Left cardiac atrium (tissue), 4 donors: ENCODE measurements at places on chromosomes 4 and X.
A peak's percentile ranks its signal among the peaks of the same experiment; 100 is the strongest.

DNA sequence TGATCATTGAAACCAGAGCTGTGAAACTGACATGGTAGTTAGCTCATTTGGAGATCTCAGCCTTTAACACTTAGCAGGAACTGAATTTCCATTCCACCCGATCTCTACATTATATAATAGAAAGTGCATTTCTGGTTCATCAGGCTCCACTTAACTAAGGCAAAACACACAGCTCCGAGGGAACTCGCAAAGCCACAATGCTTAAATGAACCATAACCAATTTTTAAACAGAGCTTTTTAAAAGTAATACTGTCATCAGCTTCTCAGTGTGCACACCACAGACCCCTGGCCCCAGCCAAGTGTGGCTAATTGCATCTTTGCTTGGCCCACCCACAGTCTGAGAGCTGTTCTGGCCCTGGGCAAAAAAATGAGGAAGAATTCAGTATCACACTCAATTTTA, 66.1 kb downstream of the DCHS2 start:
- no peak for DNase-seq

DNA sequence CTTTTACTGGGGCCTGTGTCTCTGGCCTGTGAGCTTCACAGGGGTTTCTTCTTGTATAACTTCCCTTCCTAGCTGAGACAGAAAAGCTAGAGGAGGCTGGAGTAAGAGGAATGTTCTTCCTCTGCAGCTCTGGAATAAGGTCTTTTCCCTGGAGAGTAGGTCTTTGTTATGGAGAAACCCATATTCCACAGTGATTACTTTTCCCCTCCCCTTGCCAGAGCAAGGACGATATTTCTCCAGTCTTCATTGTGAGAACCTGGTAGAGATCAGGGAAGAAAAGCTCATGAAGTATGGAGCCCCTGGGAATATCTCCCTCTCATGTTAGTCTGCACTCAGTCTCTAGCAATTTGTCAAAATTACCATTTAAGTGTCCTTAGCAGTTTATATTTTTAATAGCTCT, 18.7 kb upstream of the GLRB start:
- DNase-seq, result no peak

- no peak for DNase-seq
These were observed 160.2 kb upstream of the KLF3 start for GRCh38 chr4:38503689-38504395.

DNA sequence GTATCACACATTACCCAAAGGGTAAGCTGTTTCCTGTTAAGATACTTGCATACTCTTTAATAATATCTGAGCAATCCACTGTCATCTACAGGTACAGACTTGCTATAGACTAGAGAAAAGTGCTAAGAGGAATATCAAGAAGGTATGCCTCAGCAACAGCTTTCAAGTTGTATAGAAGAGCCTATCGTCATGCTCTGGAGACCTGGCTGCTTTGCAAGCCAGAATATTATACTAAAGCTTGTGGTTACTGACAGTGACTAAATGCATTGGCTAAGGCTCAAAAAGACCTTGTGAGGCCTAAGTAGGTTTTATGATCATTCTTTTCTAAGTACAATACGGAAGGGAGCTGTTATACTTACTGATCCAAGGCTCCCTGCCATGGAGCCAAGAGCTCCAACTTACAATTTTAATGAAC, 11.3 kb downstream of the LAMP2 start:
- no peak for DNase-seq

GRCh38 chrX:39766085-39766726, 331.6 kb downstream of the BCOR start:
- DNase-seq, result no peak

DNA sequence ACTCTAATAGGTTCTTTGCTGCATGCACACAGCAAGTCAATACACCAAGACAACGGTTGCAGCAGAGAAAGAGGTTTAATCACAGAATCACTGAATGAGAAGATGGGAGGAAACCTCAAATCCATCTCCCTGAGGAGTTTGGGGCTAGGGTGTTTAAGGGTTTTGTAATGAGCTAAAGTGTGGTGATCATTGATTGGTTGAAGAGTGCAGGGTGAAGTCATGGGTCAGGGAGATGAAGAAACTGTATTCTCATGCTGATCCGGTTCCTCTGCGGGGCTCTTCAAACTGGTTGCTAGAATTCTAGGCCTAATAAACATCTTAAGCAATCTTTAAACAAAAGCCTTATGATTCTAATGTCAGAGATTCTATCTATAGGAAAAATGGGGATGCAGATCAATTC, 432.5 kb upstream of the FAM47C start:
- DNase-seq, result no peak

DNA sequence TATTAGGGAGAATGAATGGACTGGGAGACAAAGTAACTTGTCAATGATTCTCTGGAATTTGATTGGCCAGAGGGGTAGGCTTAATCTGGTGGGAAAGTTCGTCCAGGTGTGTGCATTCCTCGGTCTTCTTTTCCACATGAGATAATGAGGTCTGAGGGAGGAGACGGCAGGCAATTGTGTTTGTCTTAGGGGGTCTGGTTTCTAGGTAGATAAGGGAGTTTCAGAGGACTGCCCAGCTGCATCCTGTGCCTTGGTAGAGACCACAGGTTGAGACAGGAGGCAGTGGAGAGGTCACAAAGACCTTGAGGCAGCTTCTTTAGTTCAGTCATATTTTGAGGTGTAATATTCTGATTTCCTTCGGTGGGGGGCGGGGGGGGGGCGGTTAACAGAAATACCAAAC, 4.3 kb downstream of the MGST2 start:
- no peak for DNase-seq

- DNase-seq, result no peak
These were observed 12.6 kb downstream of the P2RY10 start for GRCh38 chrX:78957768-78958130.

DNA sequence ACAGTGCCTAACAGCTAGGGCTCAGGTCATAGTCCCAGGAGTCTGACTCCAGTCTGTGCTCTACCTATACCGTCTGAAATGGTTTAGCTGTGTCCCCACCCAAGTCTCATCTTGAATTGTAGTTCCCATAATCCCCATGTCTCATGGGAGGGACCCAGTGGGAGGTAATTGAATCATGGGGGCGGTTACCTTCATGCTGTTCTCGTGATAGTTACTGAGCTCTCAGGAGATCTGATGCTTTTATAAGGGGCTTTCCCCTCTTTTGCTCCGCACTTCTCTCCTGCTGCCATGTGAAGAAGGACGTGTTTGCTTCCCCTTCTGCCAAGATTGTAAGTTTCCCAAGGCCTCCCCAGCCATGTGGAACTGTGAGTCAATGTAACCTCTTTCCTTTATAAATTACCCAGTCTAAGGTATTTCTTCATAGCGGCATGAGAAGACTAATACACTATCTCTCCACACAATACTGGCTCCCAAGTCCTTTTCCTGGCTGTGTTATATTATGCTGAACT, 110.8 kb downstream of the AFAP1 start:
- no peak for DNase-seq

GRCh38 chrX:2360731-2361130, 140.0 kb downstream of the DHRSX start:
- no peak for DNase-seq

DNA sequence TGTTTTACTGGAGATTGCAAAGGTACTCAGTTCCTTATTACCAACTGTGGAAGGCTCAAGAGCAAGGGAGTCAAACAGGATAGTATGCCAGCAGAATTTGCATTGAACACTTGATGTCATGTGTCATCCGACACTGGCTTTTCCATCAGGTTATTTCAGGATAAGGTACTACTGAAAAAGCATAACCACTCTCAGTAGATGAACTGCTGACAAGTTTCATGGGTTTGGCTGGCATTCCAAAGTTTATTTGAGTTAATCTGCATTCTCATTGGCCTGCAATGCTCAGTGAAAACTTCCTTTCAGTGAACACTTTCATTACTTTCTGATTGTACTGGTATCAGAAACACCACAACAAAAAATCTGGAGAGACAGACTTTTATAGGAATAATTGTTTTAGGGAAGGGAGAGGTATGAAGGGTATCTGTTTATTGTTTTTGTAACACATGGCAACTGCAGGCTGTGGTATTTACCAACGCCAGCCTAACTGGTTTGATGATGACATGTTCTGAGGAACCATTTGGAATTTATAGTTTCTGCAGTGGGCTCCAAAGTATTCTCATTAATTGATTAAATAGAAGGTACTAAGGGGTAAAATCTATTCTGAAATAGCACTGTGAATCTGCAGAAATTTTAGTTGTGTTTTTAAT, 345.7 kb upstream of the NR3C2 start:
- no peak for DNase-seq

- no peak for DNase-seq
These were observed 47.2 kb downstream of the TBCK start for GRCh38 chr4:106268786-106269185.

GRCh38 chr4:151031831-151032605, 16.9 kb upstream of the LRBA start:
- no peak for DNase-seq

- no peak for DNase-seq
These were observed 34.7 kb upstream of the PRKX start for GRCh38 chrX:3748052-3748559.

- DNase-seq, result no peak
These were observed 40.1 kb downstream of the BTC start for GRCh38 chr4:74754218-74754617.

DNA sequence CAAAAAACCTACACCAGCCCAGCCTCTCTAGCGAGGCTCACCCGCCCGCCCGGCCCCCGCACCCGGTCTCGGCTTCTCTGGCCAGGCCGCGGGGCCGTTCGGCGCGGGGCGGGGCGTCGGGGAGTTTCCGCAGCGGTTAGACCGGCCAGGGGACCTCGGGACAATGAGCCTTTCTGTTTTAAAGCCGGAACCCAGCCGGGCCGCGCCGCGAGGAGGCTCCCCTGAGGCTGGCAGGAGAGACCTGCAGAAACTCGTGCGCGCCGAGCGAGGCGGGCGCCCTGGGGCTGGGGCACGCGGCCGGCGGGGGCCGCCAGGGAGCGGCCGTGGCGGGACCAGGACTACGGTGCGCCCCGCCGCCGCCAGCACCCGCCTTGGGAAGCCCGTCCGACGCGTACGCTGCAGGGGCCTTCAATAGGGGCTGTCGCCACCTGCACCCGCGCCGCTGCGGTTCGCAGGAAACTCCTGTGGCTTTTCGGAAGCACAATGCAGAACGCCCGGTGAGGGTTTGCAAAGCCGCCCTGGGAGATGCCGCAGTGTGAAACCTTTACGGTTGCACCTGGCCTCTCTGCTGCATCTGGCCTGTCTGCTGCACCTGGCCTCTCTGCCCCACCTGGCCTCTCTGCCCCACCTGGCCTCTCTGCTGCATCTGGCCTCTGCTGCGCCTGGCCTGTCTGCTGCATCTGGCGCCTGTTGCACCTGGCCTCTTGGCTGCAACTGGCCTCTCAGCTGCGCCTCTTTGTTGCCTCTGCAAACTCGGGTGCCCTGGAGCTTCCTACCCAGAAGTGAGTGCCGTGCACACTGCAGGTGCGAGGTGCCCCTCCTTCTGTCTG, 63.9 kb downstream of the TRAPPC11 start:
- DNase-seq, result peak; percentile 72

DNA sequence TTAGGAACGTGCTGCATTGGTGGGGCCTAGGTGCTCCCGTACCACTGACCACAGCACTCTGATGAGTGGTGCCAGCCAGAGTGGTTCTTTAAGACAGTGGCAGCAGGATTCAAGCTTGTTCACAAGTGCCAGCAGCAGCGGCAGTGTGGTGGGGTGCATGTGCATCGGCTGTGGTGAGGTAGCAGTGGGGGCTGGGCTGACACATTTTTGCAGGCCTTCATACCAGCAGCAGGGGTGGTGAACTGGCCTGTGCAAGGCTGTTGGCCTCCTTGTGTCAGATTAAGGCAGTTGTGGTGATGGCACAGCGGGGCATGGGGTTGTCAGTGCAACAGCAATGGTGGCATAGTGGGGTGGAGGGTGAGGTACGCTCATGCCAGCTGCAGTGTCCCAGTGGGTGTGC, 131.4 kb downstream of the PABPC4L start:
- DNase-seq, result no peak

GRCh38 chrX:56974408-56974807, 20.9 kb downstream of the SPIN3 start:
- DNase-seq, result no peak

GRCh38 chr4:288891-289290, 16.4 kb downstream of the ZNF732 start:
- DNase-seq, result no peak

- DNase-seq, result no peak
These were observed 19.9 kb downstream of the AWAT2 start for GRCh38 chrX:70029863-70030262.

GRCh38 chr4:113114884-113115283, 65.4 kb downstream of the ANK2 start:
- DNase-seq, result no peak

GRCh38 chrX:132790329-132790728, 168.1 kb downstream of the HS6ST2 start:
- no peak for DNase-seq

- DNase-seq, result peak; percentile 80
These were observed 28.7 kb upstream of the RBMX start for GRCh38 chrX:136909119-136909705.

DNA sequence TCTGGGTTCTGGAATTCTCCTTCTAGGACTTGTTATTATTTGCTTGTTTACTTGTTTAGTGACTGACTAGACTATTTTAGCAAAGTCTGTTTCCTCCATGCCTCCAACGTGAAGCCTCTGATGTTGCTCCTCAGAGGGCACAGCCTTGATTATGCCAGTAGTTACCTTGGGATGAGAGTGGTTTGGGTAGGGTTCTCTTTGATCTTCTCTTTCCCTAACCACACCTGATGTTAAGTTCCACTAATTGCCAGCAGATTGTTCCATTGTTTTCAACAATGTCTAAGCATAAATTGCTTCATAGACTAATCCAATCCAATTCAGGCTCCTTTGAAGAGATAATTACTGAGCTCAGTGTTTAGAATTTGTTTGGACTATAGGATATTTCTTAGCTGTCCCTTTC, 352.7 kb upstream of the DIPK2B start:
- DNase-seq, result no peak

DNA sequence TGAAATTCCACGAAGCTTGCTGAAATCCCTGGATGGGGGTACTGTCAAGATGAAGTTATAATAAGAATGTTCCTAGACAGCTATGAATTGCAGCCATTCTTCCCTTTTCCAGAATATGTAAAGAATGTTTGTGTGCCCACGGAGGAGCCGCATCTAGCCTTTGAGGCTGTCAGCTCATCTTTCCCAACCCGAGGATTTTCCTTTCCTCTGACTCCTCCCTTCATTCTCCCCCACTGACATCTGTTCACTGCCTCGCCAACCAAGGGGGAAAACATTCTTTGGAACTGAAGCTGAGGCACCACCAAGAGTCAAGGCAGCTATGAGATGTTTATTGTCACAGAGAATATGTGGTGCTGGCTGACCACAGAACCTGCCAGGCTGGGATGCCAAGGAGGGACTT, 8.8 kb downstream of the NHSL2 start:
- no peak for DNase-seq

GRCh38 chr4:183256343-183256742, 63.7 kb downstream of the CLDN22 start:
- DNase-seq, result no peak

GRCh38 chr4:171117457-171117856, 695.7 kb upstream of the GALNTL6 start:
- DNase-seq, result no peak

DNA sequence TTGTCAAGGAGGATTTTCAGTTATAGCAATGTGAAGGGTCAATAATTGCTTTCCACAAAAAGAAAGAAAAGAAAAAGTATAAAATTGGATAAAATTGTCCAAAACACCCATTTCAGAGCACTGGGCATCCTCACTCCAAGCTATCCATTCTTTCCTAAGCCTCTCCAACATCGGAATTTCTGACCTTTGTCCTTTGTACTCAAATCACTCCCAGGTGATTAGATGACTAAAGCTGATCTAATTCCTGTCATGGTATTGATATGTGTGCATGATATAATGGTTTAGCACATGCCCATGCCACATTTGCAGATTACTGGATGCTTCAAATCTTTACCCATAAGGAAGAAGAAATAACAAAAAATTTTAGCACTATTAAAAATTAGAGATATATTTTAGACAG, 152.3 kb downstream of the CENPC start:
- no peak for DNase-seq
